NCI-H748 treated with DMSO at 0.1 percent for 48 hours (cell line): ENCODE measurements at places on chromosomes 7 and 10.
A peak's percentile ranks its signal among the peaks of the same experiment; 100 is the strongest.

GRCh38 chr10:43255634-43256431 lies 11.0 kb downstream of the RASGEF1A start:
- DNase-seq = no peak

- no peak for DNase-seq
These were observed 160.0 kb upstream of the TMEM229A start for GRCh38 chr7:124192885-124193284.

DNA sequence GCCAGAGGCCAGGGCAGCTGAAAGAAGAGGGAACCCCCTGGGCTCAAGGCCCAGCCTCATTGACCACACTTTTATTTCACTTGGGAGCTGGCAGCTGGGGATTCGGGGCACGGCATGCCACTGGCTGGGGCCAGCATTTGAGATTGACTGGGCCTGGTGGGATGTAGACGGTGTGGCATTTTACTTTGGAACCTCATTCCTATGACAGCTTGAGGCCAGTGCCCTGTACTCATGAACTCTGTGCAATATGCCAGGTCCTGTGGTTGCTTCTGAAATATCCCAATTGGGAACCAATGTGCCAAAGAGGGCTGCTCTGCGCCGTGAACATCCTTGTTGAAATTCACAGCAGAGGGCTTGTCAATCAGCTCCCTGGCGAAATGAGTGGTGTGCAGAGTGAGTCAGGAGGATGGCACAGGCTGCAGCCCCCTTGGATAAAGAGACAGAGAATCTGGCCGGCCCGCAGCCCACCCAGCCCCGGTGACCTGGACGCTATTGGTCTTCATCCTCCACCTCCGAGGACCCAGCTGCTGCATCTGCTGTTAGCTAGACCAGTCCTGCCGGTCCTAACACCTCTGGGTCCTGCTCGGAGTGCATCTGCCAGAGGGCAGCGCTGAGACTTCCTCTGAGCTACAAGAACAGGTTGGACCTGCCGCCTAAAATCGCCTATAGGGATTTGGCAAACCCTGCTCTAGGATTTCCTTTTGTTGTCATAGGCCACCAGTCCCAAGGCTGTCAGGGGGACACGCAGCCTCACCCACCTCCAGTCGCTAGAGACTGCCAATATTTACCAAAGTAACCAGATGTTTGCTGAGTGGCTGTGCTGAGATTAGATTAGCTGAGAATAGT lies 58.0 kb downstream of the PRKAG2 start:
- no peak for DNase-seq

DNA sequence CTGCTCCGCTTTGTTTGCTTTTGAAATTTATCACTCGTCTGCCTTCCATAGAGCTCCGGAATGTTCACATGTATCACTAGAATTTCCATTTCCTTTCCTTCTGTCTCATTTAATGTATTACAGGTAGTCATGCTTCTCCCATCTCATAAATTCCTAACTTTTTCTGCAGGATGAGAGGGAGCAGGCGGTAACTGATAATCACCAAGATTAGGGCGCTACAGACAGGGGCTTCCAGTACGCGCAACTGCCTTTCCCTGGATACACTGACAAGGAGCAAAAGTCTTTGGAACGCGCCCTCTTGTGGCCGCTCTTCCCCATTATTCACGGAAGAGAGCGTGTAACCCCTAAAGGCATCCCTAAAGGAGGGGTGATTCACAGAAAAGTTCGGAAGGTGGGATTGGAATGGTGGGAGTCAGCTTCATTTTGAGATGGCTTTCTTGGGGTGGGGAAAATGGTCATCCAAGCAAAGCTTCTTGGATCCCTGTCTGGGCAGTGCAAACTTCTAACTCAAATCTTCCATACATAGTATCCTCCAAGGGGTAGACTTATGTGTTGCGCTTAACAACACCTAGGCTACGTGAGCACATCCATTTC lies 6.5 kb downstream of the INHBA start:
- DNase-seq = no peak

DNA sequence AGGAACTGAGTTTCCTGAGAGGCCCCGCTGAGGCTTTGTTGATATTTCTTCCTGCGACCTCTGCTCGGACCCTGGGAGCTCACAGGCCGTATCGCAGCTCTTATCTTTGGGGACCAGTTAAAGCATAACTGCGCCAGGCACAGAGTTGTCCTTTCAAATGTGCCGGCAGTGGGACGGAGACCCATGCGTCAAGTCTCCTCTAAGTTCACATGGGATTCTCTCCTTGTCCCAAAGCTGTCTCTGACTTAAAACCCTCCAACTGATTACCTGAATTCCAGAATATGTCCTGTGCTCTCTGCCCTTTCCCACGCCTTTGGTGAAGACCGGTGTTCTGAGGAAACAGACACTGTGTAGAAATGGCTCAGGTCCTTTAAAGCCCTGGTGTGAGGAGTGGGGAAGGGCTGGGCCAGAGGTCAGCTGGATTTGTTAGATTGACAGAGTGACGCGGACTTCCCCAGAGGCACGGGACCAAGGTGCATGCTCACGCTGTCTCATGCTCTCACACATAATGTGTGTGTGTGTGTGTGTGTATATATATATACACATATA lies 169.8 kb downstream of the EGFR start:
- DNase-seq = no peak

DNA sequence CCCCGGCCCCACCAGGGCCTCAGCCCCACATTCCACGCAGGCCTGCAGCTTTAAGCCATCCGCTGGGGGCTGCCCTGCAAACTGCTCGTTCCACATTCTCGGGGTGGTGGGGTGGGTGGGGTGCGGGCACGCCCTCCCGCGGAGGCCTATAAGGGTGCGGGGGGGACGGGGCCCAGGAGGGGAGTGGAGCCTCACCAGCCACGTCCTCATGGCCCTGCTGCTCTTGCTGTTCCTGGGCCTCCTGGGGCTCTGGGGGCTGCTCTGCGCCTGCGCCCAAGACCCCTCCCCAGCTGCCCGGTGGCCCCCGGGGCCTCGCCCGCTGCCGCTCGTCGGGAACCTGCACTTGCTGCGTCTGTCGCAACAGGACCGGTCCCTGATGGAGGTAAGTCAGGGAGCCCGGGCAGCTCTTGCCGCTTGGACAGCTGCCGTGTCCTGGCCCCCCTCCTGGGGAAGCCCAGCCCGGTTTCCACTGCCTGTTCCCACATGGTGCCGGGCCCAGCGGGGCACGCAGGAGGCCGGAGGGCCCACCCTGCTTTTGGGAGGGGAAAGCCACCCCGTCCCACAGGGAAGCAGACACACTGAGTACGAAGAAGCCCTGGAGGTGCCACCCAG lies at the start of gene CYP2W1:
Gene CYP2W1, plus strand, starts transcription at position 178 of the 612 bp plus-strand sequence. Its CDS starts 31 bp downstream, at position 209.
- no peak for DNase-seq

DNA sequence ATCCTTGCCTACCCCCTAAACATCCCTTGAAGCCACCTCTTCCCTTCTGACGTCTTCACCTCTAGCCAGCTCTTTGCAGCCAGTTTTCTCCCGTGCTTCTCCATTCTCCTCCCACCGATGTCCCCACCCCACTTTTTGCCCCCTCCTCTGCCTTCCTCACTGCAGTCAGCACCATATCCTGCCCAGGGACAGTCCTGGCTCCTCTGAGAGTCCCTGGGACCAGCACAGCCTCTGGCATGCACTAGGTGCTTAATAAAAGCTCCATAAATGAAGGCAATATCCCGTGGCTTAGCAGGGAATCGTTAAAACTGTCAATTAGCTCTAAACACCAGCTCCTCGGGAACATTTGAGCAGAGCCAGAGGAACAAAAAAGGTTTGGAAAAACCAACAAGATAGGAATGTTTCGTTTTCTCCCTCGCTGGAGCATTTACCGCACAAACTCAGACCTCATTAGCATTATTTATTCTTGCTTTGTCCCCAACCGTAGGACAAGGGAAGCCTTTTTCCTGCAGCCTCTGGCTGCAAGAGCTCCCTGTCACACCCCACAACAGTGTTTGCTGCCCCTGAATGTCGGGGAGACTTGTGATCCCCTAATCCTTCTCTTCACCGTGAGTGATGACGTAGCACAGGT lies 16.1 kb downstream of the MYL10 start:
- DNase-seq = no peak

GRCh38 chr7:85019176-85019575 lies 167.7 kb downstream of the SEMA3D start:
- DNase-seq = no peak

GRCh38 chr7:93029056-93029455 lies 88.7 kb downstream of the SAMD9 start:
- DNase-seq = no peak

GRCh38 chr7:112411186-112411795 lies 39.0 kb upstream of the IFRD1 start:
- DNase-seq = peak; percentile 16

DNA sequence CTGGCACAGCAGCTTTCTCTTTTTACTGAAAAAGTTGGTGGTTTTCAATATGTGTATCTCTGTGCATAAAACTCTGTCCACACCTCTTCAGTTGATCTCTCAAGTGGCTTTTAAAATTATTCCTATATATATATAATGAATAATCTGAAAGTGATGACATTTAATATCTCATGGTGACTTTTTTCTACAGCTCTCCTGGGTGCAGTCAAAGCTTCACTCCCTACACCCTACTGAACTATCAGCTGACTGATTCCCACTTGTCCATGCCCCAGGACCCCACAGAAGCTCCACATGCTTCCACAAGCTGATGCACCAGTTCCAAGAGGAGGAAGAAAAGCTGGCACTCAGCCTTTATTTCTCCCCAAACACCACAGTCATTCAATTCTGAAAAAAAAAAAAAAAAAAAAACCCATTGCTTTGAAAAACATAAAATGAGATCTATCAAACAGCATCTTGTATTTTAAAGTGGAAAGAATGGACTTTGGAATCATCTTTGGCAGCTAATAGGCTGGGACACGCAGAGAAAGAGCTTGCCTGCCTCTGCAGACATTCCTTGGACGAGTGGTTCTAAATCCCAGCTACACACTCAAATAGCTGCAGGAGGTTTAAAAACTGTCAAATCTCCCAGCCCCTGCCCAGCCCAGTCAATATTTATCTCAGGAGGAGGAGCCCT lies 75.3 kb upstream of the GDF10 start:
- DNase-seq = no peak

GRCh38 chr7:88243345-88243909 lies 23.6 kb upstream of the SRI start:
- peak; percentile 74 for DNase-seq

GRCh38 chr7:30427296-30428070 lies 51.1 kb downstream of the NOD1 start:
- DNase-seq = no peak

GRCh38 chr7:151550656-151551286 lies 31.1 kb upstream of the RHEB start:
- no peak for DNase-seq

DNA sequence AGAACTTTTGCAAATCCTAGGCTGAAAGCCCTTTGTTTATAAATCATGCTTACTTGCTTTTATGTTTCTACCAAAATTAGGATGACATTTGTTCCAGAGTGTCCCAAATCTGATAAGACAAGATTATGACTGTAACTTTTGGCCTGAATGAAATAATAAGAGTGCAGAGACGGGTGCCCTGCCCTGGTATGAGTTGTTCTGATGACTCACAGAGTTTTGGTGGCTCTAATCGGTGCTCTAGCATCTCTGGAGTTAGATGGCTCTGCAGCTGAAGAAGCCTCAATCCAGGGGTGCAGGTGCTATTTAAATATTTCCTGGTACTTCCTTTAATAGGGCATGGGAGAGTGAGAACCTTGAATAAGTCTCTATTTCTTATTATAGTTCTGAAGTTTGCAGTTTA lies 102.2 kb upstream of the ELMO1 start:
- no peak for DNase-seq

- no peak for DNase-seq
These were observed 36.6 kb upstream of the PDLIM1 start for GRCh38 chr10:95327367-95327766.

DNA sequence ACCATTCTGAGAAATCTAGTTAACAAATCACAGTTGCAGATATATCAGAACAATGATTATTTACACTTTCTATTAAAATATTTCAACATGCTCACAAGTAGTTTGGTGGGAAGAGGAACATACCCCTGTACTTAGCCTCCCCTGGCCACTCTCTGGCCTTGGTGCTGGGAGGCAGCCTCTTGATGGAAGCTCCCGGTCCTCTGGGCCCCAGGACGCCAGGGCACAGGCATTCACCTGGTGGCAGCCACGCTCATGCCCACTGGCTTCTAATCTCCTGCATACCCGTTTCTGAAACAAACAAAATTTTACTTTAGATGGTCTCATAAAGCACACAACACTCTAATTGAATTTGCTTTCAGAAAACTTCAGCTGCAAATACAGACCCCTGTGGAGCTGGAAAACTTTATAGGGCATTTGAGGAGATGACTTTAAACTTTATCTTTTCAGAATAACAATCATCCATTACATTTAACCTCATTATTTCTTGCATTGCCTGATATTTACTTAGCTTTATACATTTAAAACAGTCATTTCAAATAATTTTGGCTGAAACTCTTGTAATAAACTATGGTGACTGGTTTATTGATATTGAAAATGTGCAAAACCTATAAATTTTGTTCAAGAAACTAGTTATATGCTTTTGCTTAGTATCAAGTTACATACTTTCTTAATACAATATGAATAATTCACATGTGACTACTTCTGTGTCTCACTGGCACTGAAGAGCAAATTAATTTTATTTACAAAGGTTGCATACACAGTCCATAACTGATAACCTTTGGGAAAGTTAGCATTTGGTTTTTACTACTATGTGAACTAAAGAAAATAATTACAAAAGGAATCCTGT lies 30.8 kb downstream of the C10orf143 start:
- DNase-seq = no peak

GRCh38 chr10:111481261-111481826 lies 404.5 kb downstream of the ADRA2A start:
- DNase-seq = peak; percentile 11

DNA sequence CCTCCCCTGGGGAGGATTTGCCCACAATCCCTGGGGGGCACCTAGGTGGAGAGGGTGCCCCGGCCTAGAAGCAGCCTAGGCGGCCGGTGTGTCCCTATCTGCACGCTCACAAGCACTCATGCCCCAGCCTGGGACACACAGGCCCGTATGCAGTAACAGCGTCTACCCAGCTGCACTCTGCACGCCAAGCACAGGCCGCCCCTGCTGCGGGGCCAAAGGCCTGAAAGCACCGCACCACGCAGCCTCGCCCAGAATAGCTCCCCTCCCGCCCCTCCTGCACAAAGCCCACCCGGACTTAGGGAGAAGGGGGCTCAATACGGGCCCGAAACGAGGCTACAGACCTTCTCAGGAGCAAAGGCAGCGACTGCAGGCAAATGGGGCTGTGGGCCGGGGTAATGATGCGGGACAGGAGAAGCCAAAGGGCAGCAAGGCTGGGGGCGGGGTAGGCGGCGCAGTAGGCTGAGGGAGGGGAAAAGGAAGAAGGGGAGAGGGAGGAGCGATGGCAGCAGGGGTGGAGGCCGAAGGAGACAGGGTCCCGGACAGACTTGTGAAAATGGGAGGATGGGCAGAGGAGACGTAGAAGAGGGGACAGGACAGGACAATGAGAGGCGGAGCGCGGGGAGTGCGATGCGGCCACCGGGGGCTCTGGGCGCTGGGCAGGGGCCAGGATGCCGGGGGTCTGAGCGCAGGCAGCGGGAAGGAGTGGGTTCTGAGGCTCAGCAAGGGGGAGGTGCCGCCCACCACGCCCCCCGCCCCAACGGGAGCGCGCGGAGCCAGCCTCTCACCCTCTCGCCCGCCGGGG lies 544 bp downstream of the GPRIN2 start:
- no peak for DNase-seq

- no peak for DNase-seq
These were observed 26.2 kb downstream of the ADAM22 start for GRCh38 chr7:87960239-87960638.
